ENCODE measurements at places on chromosomes 2 and 18.

GRCh38 chr2:7111626-7112025, 194.4 kb downstream of the RNF144A start:
- no peaks in the 10 kb centered on the region for H3K4me1 ChIP-seq
- DNase-seq: no peak
- H3K4me3 ChIP-seq: no peak overlapping the region

DNA sequence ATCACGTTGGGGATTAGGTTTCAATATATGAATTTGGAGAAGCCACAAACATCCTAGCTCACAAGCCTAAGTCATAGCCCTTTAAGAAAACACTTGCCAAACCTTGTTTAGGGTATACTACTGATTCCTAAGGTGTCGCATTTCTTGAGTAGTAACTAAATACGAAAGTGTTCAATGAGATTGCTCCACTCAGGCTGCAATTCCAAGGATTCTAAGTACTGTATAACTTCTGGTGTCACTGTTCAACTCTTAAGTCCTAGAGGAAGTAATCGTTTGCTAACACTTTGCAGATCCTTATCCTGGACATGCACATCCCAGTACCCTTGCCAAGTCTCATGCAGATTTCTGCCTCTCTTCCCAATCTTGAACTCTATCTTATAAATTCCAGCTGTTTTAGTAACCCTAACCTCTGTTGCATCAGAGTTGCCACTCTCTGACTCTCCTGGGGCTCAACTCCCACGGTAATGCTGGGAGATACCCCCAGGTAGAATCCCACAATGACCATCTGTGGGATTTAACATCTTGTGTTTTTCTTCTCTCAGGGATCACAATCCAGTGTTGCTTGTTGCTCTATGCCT, 122.4 kb downstream of the HIBCH start:
- no peaks in the 10 kb centered on the region for H3K4me1 ChIP-seq
- H3K36me3 ChIP-seq: peaks cover 12% of the 10 kb centered on the region
- H3K27me3 ChIP-seq: no peaks in the 10 kb centered on the region

GRCh38 chr2:159989249-159989648, 73.2 kb downstream of the PLA2R1 start:
- H3K4me3 ChIP-seq: no peak overlapping the region
- H3K27ac ChIP-seq: no peak overlapping the region
- no peaks in the 10 kb centered on the region for H3K27me3 ChIP-seq
- H3K4me1 ChIP-seq: no peaks in the 10 kb centered on the region
- no peaks in the 10 kb centered on the region for H3K36me3 ChIP-seq

- H3K27ac ChIP-seq: no peak overlapping the region
- no peak overlapping the region for H3K4me3 ChIP-seq
- no peak for DNase-seq
- H3K4me1 ChIP-seq: no peaks in the 10 kb centered on the region
These were observed 38.8 kb downstream of the ZNF519 start for GRCh38 chr18:14093307-14093915.

GRCh38 chr2:75431763-75432162, 129.0 kb downstream of the EVA1A start:
- H3K4me3 ChIP-seq: no peak overlapping the region
- H3K27me3 ChIP-seq: no peaks in the 10 kb centered on the region
- H3K4me1 ChIP-seq: peaks cover 6% of the 10 kb centered on the region
- DNase-seq: no peak
- H3K36me3 ChIP-seq: no peaks in the 10 kb centered on the region

GRCh38 chr2:33131111-33131510, 184.4 kb downstream of the LTBP1 start:
- no peak overlapping the region for H3K4me3 ChIP-seq
- no peak for DNase-seq
- no peaks in the 10 kb centered on the region for H3K36me3 ChIP-seq
- peaks cover 14% of the 10 kb centered on the region for H3K4me1 ChIP-seq
- no peaks in the 10 kb centered on the region for H3K27me3 ChIP-seq
- no peak overlapping the region for H3K27ac ChIP-seq

- H3K27ac ChIP-seq: peak overlapping the region; percentile 29
- H3K27me3 ChIP-seq: no peaks in the 10 kb centered on the region
- H3K4me3 ChIP-seq: no peak overlapping the region
- H3K36me3 ChIP-seq: no peaks in the 10 kb centered on the region
- no peak for DNase-seq
- peaks cover 9% of the 10 kb centered on the region for H3K4me1 ChIP-seq
These were observed 37.5 kb upstream of the HAAO start for GRCh38 chr2:42829671-42830440.

GRCh38 chr2:216838151-216838550, 21.7 kb downstream of the TNP1 start:
- no peaks in the 10 kb centered on the region for H3K27me3 ChIP-seq
- no peak overlapping the region for H3K4me3 ChIP-seq
- no peak for DNase-seq
- no peaks in the 10 kb centered on the region for H3K4me1 ChIP-seq
- no peaks in the 10 kb centered on the region for H3K36me3 ChIP-seq

GRCh38 chr2:27765621-27766286, 5.8 kb upstream of the MRPL33 start:
- H3K36me3 ChIP-seq: no peaks in the 10 kb centered on the region
- H3K27me3 ChIP-seq: no peaks in the 10 kb centered on the region
- H3K4me3 ChIP-seq: no peak overlapping the region
- DNase-seq: no peak
- no peak overlapping the region for H3K27ac ChIP-seq

- peaks cover 15% of the 10 kb centered on the region for H3K4me1 ChIP-seq
- no peak for DNase-seq
- H3K27me3 ChIP-seq: no peaks in the 10 kb centered on the region
These were observed 999 bp downstream of the INSIG2 start for GRCh38 chr2:118089139-118089800.

- no peak for DNase-seq
- H3K4me1 ChIP-seq: no peaks in the 10 kb centered on the region
- no peaks in the 10 kb centered on the region for H3K27me3 ChIP-seq
- H3K36me3 ChIP-seq: no peaks in the 10 kb centered on the region
- H3K27ac ChIP-seq: no peak overlapping the region
These were observed 34.8 kb upstream of the NEUROD1 start for GRCh38 chr2:181715033-181715630.

GRCh38 chr2:145380436-145381017, 860.6 kb upstream of the ZEB2 start:
- DNase-seq: no peak
- H3K36me3 ChIP-seq: no peaks in the 10 kb centered on the region
- no peaks in the 10 kb centered on the region for H3K4me1 ChIP-seq
- no peaks in the 10 kb centered on the region for H3K27me3 ChIP-seq
- H3K4me3 ChIP-seq: no peak overlapping the region
- H3K27ac ChIP-seq: no peak overlapping the region

- H3K27me3 ChIP-seq: no peaks in the 10 kb centered on the region
- peak overlapping the region; percentile 65 for H3K27ac ChIP-seq
- H3K36me3 ChIP-seq: no peaks in the 10 kb centered on the region
- no peak overlapping the region for H3K4me3 ChIP-seq
- no peak for DNase-seq
These were observed 234.3 kb downstream of the OSR1 start for GRCh38 chr2:19124135-19124534.

- no peaks in the 10 kb centered on the region for H3K36me3 ChIP-seq
- no peaks in the 10 kb centered on the region for H3K27me3 ChIP-seq
- no peak for DNase-seq
- H3K4me3 ChIP-seq: peak overlapping the region; percentile 42
- peaks cover 4% of the 10 kb centered on the region for H3K4me1 ChIP-seq
- H3K27ac ChIP-seq: no peak overlapping the region
These were observed 38.0 kb downstream of the ADNP2 start for GRCh38 chr18:80147037-80147417.

- H3K4me1 ChIP-seq: no peaks in the 10 kb centered on the region
- no peak overlapping the region for H3K4me3 ChIP-seq
- H3K27ac ChIP-seq: no peak overlapping the region
- H3K36me3 ChIP-seq: no peaks in the 10 kb centered on the region
- DNase-seq: no peak
These were observed 22.0 kb downstream of the SAG start for GRCh38 chr2:233329489-233330135.

GRCh38 chr2:48551548-48551947, 21.6 kb downstream of the STON1 start:
- H3K4me3 ChIP-seq: no peak overlapping the region
- no peaks in the 10 kb centered on the region for H3K27me3 ChIP-seq
- no peak for DNase-seq

DNA sequence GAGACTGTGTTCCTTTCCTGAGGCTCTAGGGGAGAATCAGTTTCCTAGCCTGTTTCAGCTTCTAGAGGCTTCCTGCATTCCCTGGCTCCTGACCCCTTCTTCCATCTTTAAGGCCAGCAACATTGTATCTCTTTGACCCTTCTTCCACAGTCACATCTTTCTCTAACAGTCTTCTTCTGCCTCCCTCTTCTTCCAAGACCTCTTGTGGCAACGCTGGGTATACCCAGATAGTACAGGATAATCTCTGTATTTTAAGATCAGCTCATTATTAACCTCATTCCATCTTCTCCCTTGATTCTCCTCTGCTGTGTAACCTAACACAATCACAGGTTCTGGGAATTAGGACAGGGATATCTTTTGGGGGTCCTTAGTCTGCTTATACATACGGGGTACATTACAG, 8.9 kb upstream of the MYL12A start:
- no peak overlapping the region for H3K27ac ChIP-seq

- no peak overlapping the region for H3K4me3 ChIP-seq
- no peaks in the 10 kb centered on the region for H3K36me3 ChIP-seq
- H3K27ac ChIP-seq: no peak overlapping the region
- H3K4me1 ChIP-seq: no peaks in the 10 kb centered on the region
These were observed 4.4 kb downstream of the DNMT3A start for GRCh38 chr2:25337276-25337675.

GRCh38 chr2:60867848-60868247, 13.5 kb upstream of the REL start:
- H3K4me3 ChIP-seq: no peak overlapping the region
- no peak overlapping the region for H3K27ac ChIP-seq
- DNase-seq: no peak
- H3K4me1 ChIP-seq: no peaks in the 10 kb centered on the region
- H3K36me3 ChIP-seq: no peaks in the 10 kb centered on the region

GRCh38 chr18:38900445-38900844, 1334.8 kb upstream of the CELF4 start:
- no peaks in the 10 kb centered on the region for H3K36me3 ChIP-seq
- H3K4me1 ChIP-seq: no peaks in the 10 kb centered on the region
- H3K27me3 ChIP-seq: peaks cover 19% of the 10 kb centered on the region

DNA sequence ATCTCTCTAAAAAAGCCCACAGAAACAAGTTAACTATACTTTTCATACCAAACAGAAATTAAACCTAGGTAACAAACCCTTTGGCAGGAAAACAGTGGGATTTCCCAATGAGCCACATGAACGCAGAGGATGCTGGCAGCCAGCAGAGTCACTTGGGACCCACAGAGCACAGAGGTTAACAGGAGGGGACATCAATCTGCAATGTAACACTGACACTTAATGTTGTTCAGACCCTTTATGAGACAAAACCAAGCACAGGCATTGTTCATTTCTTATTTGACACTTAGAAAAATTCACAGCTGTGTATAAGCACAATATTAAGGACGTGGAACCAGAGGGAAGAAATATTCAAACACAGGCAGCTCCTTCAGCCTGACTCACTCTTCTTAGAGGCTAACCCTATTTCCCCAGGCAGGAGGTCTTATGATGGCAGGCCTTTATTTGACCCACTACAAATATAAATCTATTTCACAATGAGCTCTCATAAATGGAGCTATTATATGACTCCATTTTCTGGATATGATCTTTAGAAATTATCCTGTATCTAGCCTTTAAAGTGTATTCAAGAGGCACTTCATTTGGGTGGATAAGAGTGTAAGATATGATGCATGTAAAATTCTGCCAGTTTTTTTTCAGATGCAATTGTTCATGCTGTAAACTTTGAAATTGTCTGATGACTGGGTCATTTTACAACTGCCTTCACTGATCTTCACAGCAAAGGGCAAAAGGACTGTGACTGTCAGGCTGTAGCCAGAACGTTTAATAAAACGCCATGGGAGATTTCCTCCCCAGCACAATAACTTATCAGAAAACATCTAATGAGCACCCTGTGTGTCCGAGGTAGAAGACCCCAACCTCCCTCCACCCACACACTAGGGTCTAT, 132.8 kb upstream of the SATB2 start:
- DNase-seq: no peak
- no peaks in the 10 kb centered on the region for H3K27me3 ChIP-seq
- no peaks in the 10 kb centered on the region for H3K4me1 ChIP-seq
- no peak overlapping the region for H3K4me3 ChIP-seq
- no peaks in the 10 kb centered on the region for H3K36me3 ChIP-seq

DNA sequence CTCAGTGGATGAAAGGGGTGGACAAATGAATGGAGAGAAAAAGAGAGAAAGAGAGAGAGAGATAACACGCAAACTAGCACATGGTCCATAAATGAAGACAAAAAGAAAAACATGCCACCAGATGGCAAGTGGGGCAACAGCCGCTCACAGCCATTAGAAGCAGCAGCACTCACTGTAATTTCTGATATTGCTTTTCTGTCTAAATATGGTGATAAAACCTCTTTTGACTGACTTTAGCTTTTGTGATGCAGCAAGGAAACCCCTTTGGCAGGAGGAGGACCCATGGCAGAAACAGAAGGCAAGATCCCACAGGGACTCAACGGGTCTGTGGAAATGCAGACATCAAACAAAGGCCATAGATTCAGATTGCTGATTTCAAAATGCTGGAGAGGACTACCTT, 88.0 kb upstream of the CDH20 start:
- no peaks in the 10 kb centered on the region for H3K4me1 ChIP-seq
- no peak overlapping the region for H3K27ac ChIP-seq
- H3K36me3 ChIP-seq: no peaks in the 10 kb centered on the region
- no peak overlapping the region for H3K4me3 ChIP-seq
- DNase-seq: no peak
- peaks cover 3% of the 10 kb centered on the region for H3K27me3 ChIP-seq

DNA sequence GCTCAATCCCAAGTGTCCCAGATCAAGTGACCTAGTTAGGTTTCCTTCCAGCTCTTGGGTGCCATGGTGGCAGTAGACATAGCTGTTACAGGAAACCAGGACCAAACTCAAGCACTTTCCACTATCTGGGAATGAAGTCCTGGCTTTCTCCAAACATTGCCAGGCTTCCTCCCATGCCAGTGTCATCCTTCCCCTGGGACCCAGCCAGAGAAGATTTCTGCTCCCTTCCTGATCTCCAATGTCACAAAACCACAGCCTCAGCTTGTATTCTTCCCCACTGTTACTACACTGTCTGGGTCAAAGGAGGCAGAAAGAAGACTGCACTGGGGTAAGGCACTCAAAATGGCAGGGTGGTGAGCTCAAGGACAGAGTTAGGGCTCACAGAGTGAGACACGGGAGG, 347.1 kb downstream of the TNS1 start:
- no peaks in the 10 kb centered on the region for H3K36me3 ChIP-seq
- H3K4me3 ChIP-seq: no peak overlapping the region
- H3K27me3 ChIP-seq: no peaks in the 10 kb centered on the region

Measured in RWPE2 (cell line).